ENCODE measurements at places on chromosomes 4 and X. TPM values are rescaled to one million over a fixed set of nuclear protein-coding genes. Genes with fewer than 3 reads are reported as not detected.
A peak's percentile ranks its signal among the peaks of the same experiment; 100 is the strongest.

The GRIA3 gene
- polyA plus RNA-seq = 2.6 TPM

The TMEM185A gene
- 51.9 TPM for polyA plus RNA-seq

DNA sequence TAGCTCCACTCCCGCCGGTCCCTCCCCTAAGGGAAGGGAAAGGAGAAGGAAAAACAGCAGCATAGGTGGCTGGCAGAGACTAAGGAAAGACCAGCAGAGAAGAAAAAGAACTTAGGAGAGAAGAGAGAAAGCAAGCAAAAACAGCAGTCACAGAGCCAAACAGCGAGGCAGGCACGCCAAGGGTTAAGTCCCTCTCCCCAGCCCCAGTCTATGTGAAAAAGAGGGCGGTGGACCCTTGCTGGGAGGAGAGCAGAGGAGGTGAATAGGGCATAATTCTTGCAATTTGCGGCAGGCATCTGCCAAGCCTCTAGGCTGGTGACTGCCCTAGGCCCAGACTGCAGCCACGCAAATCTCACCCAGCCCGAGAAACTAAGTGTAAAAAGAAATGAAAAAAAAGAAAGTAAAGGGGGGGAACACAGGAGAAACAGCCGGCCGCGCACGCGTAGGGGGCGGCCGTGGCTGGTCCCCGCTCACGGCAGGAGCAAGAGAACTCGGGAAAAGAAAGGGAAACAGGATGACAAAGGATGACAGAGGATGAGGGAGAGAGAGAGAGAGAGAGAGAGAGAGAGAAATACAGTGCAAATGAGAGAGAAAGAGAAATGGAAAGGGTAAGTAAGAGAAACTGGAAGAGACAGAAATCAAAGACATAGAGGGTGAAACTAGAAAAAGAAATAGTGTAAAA is 48.6 kb downstream of the MAGEA9 start:
- DNase-seq = peak; percentile 14

GRCh38 chr4:89447543-89447942 is 139.9 kb upstream of the GPRIN3 start:
- DNase-seq = no peak

DNA sequence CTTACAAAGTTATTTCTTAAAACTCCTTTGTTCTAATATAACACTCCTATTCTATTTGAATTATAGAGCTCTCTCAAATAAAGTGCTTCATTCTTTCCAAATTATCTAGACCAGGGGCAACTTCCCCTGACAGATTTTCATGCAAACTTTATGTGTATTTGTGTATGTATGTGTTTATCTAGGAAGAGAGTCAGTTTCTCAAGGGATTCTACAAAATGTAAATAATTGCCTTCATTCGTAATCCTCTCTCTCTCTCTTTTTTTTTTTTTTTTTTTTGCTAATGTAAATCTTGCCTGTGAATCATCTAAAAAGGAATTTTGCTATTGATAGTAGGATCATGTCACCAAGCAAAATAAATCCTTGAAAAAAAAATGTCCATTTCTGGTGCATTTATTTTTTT is 38.9 kb upstream of the RBPJ start:
- no peak for DNase-seq
